ENCODE measurements at places on chromosomes 3 and 15.

- no peak for DNase-seq
These were observed 59.4 kb downstream of the PEX5L start for GRCh38 chr3:179977356-179977755.

DNA sequence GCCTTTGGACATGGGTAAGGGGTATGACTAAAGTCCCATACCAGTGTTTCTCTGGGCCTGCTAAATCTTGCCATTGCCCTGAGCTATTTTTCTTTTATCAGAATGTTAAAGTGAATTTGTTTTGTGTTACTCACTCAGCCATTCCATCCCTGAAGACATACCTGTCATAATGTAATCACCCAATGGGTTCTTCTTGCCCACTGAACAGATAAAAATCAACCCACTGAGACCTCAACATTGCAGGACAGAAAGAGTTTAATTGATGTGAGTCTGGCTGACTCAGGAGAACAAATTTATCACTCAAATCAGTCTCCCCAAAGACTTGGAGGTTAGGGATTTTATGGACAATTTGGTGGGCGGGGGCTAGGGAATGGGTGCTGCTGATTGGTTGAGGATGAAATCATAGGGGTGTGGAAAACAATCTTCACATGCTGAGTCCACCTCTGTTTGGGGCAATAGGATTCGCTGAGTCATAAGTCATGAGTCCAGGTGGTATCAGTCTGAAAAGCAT is 47.4 kb downstream of the ILDR1 start:
- no peak for DNase-seq

GRCh38 chr3:48709051-48709461 is 8.0 kb downstream of the IP6K2 start:
- DNase-seq, result no peak

- DNase-seq, result no peak
These were observed 107.7 kb upstream of the SPRED1 start for GRCh38 chr15:38144921-38145320.

GRCh38 chr15:78156653-78157052 is 7.5 kb downstream of the IDH3A start:
- DNase-seq, result no peak

- no peak for DNase-seq
These were observed 3.7 kb downstream of the HRG start for GRCh38 chr3:186669378-186670084.

- no peak for DNase-seq
These were observed 207.5 kb downstream of the PDCD6IP start for GRCh38 chr3:34005886-34006285.

- DNase-seq, result no peak
These were observed 635 bp downstream of the CD276 start for GRCh38 chr15:73684581-73685455.

GRCh38 chr3:98985431-98985830 is 83.9 kb upstream of the DCBLD2 start:
- DNase-seq, result no peak

DNA sequence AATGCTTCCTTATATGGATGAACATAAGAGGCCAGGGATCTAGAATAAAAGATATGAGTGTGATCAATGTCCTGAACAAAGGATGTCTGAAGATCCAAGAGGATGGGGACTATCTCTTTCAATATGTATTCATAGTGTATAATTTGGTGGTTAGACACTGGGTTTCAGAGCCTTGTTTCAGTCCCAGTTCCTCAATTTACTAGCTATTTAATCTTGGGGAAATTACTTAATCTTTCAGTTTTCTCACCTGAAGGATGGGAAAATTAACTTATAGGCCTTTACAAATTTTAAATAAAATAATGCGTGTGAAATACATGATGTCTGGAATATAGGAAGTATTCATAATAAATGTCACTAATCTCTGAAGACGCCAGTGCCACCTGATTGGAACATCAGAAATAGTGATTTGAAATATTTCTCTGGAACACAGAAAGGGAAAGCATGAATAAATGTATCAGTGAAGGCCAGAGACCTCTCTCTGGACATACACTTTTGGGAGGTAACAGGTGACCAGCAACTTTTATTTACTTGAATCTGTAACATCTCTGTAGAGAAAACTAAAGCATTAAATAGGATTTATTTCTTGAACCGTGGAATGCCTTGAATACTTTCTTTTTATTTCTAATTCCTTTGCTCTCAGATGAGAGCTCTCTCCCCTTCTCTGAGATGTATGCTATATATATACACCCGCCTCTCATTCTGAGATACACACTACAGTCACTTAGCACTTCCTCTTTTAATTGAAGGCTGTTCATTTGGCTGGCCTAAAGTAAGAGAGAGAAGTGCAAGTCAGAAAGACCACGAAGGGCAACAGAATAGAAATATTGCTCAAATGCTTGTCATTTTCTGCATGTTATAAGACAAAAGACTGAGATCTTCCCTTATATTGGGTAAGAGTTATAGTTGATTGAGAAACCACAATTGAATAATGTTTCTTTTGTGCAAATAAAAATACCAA is 407.1 kb downstream of the LSAMP start:
- DNase-seq, result no peak

DNA sequence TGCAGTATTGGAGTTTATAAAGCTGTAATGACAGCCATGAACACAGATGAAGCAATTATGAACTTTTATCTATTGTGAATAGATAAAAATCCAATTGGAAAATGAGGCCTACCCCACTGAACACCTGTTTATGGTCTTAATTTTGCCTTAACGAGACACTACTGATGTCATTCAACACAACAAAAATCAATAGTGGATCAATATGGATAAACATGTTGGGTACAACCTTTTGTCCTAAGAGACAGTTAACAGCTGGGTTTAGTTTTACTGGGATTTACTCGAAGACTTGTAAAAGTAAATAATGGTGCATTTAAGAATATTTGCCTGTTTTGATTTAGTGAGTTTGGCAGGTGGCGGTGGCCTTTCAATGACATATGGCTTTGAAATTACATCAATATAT is 217.8 kb downstream of the NR1D2 start:
- no peak for DNase-seq

- no peak for DNase-seq
These were observed 130.6 kb downstream of the TCF12 start for GRCh38 chr15:57048930-57049549.

DNA sequence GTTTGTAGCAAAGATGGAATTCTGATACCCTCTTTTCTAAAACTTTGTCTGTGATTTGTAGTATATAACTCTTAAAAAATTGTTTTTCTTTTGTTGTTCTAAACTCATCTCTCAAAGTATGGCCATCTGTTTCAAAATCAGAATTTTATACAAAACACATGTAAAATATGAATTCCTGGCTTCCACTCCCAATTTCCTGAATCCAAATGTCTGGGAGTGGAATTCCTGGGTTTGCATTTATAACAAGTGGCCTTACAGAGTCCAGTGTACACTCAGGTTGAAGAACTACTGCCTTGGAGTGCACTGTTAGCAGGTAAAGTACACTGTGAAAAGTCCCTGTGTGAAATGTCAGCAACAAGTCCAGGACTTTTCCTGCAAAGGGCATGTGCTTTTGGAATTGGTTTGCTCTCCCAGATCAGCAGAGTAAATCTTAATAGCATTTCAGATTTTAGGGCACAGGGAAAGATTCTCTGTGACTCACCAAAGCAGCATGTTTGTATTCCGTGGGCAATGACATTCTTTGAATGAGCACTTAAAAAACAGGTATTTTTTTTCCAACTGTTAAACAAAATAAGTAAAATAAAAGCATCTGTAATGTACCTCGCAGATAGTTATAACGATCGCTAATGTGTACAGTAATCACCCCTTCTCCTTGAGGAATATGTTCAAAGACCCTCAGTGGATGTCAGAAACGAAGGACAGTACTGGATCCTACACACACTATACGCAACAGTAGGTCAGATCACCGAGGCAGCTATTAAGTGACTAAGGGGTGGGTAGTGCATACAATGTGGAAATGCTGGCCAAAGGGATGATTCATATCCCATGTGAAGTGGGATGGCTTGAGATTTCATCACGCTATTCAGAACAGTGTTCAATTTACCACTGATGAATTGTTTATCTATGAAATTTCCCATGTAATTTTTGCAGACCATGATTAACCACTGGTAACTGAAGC is 2.0 kb upstream of the CLDN16 start:
- no peak for DNase-seq

Measured in activated effector memory CD4-positive, alpha-beta T cell treated with anti-CD3 and anti-CD28 coated beads, Interleukin-2, amount 50 U/mL, for 16 hours (primary cell).